ENCODE measurements at places on chromosomes 2 and 18.

DNA sequence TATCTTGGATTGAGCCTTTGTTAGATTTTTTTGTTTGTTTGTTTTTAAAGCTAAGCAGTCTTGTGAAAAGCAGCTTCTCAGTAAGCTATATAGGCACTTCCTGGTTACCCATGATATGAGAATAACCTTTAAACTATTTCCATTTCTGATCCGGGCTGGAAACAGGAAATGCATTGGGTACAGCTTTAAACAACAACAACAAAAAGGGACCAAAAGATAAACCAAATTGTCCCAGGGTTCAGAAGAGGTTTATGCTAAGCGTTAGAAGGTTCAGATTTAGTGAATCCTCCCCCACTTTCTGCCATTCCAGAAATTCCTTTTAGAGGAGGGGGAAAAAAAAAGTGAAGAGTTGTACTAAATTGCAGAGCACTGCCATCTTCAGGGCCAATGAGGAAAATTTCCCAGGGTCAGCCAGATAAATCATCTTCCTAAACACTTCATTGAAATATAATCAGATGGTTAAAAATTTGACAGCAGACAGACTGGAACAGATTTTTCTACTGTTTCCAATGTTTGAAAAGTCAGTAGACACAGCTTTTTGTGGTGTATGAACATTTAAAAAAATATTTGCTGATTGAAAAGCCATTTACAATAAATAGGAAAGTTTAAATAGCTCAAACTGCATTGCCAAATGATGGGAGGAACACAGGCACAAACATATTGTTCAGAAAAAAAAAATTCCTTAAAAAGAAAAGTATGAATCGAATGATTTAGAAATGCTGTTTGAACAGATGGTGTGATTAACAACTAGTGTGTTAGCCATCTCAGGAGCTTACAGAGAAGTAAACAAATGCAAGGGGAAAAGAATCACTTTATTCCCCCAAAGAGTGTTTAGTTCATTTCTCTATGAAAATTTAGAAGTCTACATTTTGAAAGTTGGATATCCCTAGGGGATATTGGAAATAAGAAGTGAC lies 189.9 kb upstream of the TANK start:
- peak; percentile 82 for DNase-seq

GRCh38 chr2:210459880-210460279 lies 16.7 kb downstream of the LANCL1 start:
- no peak for DNase-seq

GRCh38 chr18:13551305-13551603 lies 175.1 kb downstream of the FAM210A start:
- no peak for DNase-seq

DNA sequence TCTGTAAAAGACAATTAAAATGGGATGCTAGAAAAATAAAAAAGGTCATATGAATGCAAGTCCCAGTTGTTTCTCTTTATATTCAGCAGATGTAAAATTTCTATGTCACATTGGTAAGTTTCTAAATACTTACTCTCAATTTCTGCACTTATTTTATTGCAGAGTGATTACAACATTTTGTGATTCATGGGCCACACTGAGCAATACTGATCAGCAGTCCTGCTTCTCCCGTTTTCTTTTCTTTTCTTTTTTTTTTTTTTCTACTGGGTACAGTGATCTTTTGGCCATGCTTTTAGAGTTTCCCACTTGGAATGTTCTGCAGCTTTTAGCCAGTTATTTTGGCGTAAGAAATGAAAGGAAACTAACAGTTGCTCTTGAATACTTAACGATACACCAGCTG lies 38.8 kb downstream of the LIMS1 start:
- DNase-seq: peak; percentile 84

- DNase-seq: no peak
These were observed 20.3 kb upstream of the KIDINS220 start for GRCh38 chr2:8857709-8858108.

DNA sequence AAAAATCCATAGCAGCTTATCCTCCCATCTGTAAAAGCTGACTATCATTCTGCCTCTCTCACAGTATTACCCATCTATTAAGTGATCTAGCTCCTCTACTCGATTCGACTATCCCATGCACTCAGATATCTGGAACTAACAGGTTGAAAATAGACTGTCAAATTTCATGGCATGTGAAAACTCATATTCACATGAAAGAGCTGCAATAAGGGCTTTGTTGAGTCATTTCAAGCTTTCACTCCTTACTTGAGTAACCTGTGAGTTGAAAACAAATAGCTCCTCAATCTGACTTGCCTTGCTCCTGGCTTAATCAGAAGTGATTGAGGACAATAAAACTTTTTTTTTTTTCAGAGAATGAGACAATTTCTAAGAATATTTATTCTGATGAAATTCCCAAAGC lies 192.4 kb upstream of the ERBB4 start:
- no peak for DNase-seq

- peak; percentile 11 for DNase-seq
These were observed 135.8 kb downstream of the CABLES1 start for GRCh38 chr18:23270986-23271680.

GRCh38 chr2:223227338-223227737 lies 175.3 kb downstream of the KCNE4 start:
- DNase-seq: no peak

GRCh38 chr2:46984642-46985476 lies 69.3 kb upstream of the MCFD2 start:
- DNase-seq: peak; percentile 98

GRCh38 chr18:64854112-64854511 lies 705.2 kb upstream of the LINC00305 start:
- no peak for DNase-seq
